Naive thymus-derived CD8-positive, alpha-beta T cell (primary cell): ENCODE measurements at places on chromosomes 11 and 22. TPM values are rescaled to one million over a fixed set of nuclear protein-coding genes. Genes with fewer than 3 reads are reported as not detected.

GRCh38 chr11:130145311-130145812 is 14.2 kb upstream of the ST14 start:
- no peak for DNase-seq

DNA sequence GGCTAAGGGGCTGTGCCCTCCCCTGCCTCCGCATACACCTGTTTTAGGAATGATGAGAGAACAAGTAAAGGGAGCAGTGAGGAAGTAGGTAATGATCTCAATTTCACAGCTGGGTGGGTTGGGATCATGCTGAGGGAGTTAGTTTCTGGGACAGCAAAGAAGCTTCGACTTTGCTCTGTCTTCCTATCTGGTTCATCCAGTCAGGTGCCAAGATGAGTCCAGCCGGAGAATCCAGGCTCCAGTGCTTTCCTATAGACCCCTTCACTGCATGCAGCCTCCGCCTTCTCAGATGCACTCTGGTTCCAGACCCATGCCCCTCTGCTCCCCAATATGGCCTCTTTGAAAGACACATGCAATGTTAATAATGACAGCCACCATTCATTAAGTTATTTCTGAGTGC is 119.1 kb upstream of the NCAM1 start:
- no peak for DNase-seq

DNA sequence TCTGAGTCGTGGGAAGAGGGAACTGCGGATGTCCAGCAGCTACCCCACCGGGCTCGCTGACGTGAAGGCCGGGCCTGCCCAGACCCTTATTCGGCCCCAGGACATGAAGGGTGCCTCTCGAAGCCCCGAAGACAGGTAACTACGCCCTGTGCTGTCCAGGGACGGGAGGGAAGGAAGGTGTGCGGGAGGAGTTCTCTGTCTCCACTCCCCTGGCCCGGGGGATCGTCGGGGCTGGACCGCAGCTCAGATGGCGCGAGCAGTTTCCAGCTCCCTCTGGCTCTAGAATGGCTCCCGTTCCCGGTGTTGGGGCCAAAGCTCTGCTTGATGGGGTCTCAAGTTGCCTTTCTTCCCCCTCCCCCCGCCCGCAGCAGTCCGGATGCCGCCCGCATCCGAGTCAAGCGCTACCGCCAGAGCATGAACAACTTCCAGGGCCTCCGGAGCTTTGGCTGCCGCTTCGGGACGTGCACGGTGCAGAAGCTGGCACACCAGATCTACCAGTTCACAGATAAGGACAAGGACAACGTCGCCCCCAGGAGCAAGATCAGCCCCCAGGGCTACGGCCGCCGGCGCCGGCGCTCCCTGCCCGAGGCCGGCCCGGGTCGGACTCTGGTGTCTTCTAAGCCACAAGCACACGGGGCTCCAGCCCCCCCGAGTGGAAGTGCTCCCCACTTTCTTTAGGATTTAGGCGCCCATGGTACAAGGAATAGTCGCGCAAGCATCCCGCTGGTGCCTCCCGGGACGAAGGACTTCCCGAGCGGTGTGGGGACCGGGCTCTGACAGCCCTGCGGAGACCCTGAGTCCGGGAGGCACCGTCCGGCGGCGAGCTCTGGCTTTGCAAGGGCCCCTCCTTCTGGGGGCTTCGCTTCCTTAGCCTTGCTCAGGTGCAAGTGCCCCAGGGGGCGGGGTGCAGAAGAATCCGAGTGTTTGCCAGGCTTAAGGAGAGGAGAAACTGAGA is 1.4 kb downstream of the ADM start:
- DNase-seq, result no peak

DNA sequence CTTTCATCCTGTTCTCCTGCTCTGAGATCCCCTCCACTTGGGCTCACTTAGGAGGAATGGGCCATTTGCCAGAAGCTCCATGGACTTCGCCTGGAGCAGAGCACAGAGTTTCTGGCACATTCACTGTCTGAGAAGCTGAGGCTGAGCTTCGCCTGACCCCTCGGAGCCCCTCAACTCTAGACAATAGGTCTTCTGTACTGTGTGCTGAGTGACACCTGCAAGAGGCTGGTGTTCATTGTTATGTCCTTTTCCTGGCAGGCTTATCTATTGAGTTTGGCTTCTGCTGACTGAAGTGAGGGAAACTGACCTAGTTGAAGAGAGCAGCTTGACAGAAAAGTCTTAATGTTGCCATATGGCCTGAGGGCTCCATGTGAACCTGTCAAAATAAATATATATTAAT is 124.3 kb downstream of the EHF start:
- DNase-seq, result no peak

GRCh38 chr11:33214187-33214586 is 43.0 kb upstream of the HIPK3 start:
- no peak for DNase-seq

GRCh38 chr11:65434667-65435410 is 12.2 kb downstream of the NEAT1 start:
- DNase-seq, result no peak

The TIMP3 gene
- total RNA-seq, result not detected

The ASCL2 gene
- not detected for total RNA-seq

The GDPD5 gene
- total RNA-seq, result 13.1 TPM

The NLRX1 gene
- total RNA-seq, result 10.3 TPM

The WNT7B gene
- total RNA-seq, result not detected
